ENCODE measurements at places on chromosomes 4 and X. TPM values are rescaled to one million over a fixed set of nuclear protein-coding genes. Genes with fewer than 3 reads are reported as not detected.

TLR2 gene
- total RNA-seq, result 0.77 TPM

F9 gene
- not detected for total RNA-seq

UCP1 gene
- not detected for total RNA-seq

DCAF12L2 gene
- not detected for total RNA-seq

DIPK2B gene
- not detected for total RNA-seq

ATP8A1 gene
- 4.8 TPM for total RNA-seq

FOXR2 gene
- total RNA-seq, result not detected

AWAT2 gene
- total RNA-seq, result not detected

MAGEB17 gene
- total RNA-seq, result not detected

KIAA1210 gene
- total RNA-seq, result not detected

NAP1L2 gene
- 3.6 TPM for total RNA-seq

DHRSX gene
- 25.6 TPM for total RNA-seq

GUCY1A1 gene
- 23.4 TPM for total RNA-seq

PDGFC gene
- 67.3 TPM for total RNA-seq

XKRX gene
- total RNA-seq, result under 0.01 TPM

EDA gene
- 0.26 TPM for total RNA-seq

AADAT gene
- 3.5 TPM for total RNA-seq

DOK7 gene
- total RNA-seq, result under 0.01 TPM

PCDH7 gene
- 9.0 TPM for total RNA-seq

CYTL1 gene
- total RNA-seq, result 0.17 TPM

ABHD18 gene
- 5.4 TPM for total RNA-seq

NXF2 gene
- not detected for total RNA-seq
